Mammary epithelial cell (primary cell): ENCODE measurements at places on chromosomes 4 and X. TPM values are rescaled to one million over a fixed set of nuclear protein-coding genes. Genes with fewer than 3 reads are reported as not detected.

Gene PIM2
- total RNA-seq: 10.3 TPM

Gene BANK1
- not detected in 2 replicates for total RNA-seq

Gene TCP11X2
- not detected for total RNA-seq

Gene FAM184B
- total RNA-seq: 5.5 TPM

Gene BEX3
- total RNA-seq: 93.4 TPM
